ENCODE measurements at places on chromosomes 2 and 18.

DNA sequence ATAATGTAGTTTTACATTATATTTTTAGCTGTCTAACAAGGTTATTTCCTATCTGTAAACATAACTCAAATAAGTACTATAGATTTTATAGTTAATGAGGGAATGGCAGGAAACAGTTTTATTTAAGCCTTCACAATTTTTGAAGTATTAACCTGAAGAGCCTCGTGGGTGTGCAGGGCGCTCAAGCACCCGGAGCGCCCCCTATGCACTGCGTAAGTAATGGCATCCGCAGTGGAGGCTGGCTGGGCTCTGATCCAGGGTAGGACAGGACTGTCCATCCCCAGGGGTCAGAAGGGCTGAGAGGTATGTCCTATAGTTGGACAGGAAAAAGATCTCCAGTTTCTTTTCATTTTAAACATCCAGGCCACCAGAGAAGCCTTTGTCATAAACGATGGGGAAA is 8.2 kb upstream of the GBX2 start:
- DNase-seq, result no peak

GRCh38 chr2:187034434-187034833 is 185.5 kb upstream of the ZSWIM2 start:
- no peak for DNase-seq

DNA sequence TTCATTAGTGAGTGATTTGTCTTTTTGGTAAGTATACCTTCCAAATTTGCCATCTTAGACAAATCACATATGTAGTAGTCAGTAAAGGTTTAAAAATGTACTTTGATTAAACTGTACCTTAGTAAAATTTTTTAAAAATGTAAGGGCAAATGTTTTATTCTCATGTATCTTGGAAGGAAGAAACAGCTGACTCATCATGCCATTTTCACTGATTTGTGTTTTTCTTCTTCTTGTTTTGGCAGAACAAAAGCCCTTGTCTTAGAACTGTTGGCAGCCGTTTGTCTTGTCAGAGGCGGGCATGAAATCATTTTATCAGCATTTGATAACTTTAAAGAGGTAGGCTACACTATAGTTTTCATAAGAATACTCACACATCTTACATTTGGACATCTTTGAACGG is 136.5 kb downstream of the PRPF40A start:
- no peak for DNase-seq

DNA sequence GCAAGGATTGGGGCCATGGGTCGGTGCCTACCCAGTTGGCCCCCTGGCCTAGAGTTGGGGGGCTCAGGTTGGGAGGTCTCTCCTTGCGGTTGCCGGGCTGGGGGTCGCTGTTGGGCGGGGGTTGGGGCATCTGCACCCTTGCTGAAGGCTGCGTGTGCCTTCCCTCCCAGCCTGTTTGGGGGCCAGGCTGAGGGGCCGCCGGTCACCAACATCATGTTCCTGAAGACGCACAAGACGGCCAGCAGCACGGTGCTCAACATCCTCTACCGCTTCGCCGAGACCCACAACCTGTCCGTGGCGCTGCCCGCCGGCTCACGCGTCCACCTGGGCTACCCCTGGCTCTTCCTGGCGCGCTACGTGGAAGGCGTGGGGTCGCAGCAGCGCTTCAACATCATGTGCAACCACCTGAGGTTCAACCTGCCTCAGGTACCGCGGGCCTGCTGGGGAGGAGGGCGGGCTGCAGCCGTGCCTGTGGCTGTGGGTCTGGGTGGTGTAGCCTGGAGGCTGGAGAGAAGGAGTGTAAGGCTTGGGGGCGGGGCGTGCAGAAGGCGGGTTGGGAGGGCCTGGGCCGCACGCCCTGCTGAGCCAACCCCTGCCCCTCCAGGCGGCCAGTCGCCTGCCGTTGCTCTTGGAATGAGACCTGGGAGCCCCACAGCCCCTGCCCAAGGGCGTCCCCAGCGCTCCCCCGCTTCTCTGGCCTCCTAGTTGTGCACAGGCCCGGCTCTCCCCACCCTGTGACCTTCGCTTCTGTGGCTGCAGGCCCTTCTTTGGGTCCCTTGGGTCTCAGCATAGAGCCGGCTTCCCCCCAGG is 7.2 kb upstream of the NEU4 start:
- no peak for DNase-seq

DNA sequence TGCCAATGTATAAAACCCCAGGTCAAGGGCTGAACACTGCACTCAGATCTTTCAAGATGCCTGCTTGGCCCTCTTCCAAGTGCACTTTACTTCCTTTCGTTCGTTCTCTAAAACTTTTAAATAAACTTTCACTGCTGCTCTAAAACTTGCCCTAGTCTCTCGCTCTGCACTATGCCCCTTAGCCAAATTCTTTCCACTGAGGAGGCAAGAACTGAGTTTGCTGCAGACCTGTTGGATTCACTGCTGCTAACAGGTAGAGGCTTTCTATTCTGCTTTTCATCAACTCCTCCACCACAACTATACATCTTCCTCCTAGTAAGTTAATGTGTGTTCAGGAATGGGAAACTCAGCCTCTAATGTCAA is 467.9 kb downstream of the MBD2 start:
- no peak for DNase-seq

- DNase-seq, result no peak
Measured at GRCh38 chr2:102278720-102279390, 32.5 kb upstream of the IL1RL1 start.

- DNase-seq, result no peak
Measured at GRCh38 chr2:233408366-233409285, 54.3 kb downstream of the DGKD start.

DNA sequence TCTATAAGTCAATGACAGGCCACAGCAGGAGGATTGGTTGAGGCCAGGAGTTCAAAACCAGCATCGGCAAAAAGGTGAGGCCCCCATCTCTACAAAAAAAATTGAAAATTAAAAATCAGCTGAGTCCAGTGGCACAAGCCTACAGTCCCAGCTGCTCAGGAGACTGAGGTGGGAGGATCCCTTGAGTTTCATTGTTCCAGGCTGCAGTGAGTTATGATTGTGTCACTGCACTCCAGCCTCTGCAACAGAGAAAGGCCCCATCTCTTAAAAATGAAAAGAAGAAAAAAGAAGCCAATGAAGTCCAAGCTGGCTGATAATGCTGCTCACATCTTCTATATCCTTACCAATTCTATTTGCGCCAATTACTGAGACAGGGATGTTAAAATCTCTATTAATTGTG is 39.1 kb downstream of the MRPS5 start:
- no peak for DNase-seq

GRCh38 chr2:30807249-30807648 is at the start of gene CAPN13:
CAPN13 (minus strand) TSS chr2:30807446; CDS start chr2:30787325, 20,121 bp downstream.
- DNase-seq, result no peak

GRCh38 chr2:27814758-27815157 is 43.2 kb downstream of the MRPL33 start:
- no peak for DNase-seq

GRCh38 chr18:60292186-60292585 is 80.4 kb downstream of the MC4R start:
- DNase-seq, result no peak

- no peak for DNase-seq
Measured at GRCh38 chr2:157732596-157732995, 103.9 kb upstream of the ACVR1C start.

DNA sequence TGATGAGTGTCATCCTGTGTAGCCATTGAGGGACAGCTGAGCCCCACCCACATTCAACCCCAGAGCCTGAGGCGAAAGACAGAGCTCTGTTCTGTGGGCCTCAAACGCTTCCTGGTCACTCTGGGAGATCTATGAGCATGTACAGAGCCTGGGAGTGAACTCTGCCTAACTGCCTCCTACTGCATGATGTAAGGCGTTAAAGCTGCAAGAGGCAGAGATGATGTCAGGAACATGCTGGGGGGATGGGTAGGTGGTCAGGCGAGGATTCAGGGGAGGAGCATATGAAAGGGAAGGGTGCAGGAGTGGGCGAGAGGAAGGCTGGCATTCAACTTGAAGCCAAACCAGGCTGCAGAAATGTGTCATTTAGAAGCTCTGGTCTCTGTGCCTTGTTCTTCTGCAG is 181.0 kb downstream of the TFCP2L1 start:
- DNase-seq, result no peak

- DNase-seq, result no peak
Measured at GRCh38 chr2:54206596-54206995, 49.4 kb downstream of the TSPYL6 start.

DNA sequence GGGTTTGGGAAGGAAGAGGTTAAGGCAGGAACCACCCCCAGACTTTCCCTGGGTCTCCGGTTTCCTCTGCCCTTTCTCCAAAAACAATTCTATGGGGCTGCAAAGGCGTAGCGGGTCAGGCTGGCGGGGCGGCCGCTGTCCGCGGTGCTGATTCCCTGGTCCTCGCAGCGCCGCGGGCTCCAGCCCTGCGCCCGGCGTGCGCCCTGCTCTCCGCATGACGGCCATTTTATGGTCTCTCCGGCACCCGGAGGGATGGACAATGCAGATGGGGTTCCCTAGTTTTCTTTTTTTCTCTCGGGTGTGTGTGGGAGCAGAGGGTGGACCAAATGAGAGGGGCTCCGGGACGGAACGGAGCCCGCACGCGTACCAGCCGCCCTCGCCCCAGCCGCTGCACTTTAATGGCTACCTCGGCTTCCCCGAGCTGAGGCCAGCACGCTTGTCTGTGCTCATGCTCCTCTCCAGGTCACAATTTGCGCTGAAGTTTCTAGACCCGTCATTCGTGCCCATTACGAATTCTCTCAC is 1.6 kb downstream of the ST8SIA3 start:
- DNase-seq, result no peak

- no peak for DNase-seq
Measured at GRCh38 chr18:48992791-48993555, 42.2 kb upstream of the SMAD7 start.

DNA sequence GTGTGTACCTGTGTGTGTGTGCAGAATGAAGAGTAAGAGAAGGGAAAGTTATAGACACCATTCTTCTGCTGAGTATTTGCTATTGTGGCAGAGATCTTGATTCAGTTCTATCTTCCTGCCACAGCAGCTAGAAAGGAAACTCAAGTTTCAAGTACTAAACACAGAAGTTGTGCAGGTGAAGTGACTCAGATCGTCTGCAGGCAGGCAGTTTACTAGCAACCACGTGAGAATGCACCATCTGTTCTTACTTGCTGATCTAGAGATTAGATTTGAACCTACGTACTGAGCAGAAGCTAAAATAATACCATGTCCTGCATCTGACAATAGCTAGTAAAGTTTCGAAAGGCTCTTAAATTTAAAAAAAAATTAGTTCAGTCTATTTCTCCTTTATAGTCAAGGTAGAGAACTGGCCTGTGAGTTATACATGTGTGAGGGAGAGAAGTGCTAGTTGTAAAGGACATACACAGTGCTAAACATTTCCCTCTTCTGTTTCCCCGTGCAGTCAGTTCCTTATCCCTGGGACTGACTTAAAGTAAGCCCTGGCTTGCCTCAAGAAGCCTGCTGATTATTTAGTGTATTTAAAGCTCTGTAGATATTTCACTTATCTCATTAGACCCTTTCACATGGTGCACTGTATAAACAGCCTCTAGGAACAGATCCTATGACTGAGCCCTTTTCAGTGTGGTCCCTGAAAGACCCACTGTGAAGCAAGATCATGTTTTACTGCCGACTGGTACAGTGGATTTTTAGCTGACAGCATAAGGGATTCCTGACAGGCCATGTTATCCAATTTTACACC is 45.0 kb downstream of the SLC38A11 start:
- DNase-seq, result no peak

DNA sequence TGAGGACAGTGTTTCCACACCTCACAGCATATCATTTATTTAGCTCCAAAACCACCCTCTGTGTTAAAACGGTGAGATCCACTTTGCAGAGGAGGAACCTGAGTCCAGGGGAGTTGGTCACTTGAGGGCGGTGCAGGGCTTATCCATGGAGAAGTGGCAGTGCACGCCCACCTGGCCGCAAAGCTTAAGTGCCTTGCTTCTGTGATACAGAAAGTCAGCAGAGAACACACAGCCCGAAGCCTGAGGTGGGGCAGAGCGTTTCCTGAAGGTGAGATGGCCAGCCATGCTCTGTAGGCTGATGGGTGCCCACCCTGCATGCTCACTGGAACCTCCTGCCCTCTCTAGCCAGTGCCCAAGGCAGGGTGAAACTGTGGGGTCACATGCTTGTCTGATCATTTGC is 87.3 kb downstream of the SH3RF3 start:
- no peak for DNase-seq

GRCh38 chr2:183868153-183868552 is 730.2 kb upstream of the ZNF804A start:
- DNase-seq, result no peak

GRCh38 chr2:160245614-160246155 is 45.6 kb upstream of the ITGB6 start:
- DNase-seq, result no peak

GRCh38 chr2:120298173-120298835 is 45.7 kb downstream of the RALB start:
- DNase-seq, result no peak

DNA sequence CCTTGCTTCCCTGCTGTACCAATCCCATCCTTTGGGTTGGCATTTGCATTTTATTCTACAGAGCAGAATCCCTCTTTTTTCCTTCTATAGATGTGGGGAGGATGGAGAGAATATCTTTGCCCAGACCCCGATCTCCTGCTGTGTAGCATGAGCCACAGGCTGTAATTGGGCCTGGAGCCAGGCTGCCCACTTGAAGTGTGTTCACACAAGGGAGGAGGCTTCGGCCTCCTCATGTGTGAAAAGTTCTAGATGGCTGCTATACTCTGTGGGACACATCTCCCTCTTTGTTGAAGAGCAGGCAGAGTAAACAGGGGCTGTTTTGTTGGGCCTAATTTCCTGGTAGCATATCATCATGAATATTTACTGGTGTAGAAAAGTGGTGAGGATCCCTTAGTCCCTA is 126.3 kb downstream of the XRCC5 start:
- DNase-seq, result no peak

- DNase-seq, result no peak
Measured at GRCh38 chr18:39199231-39199855, 1633.7 kb upstream of the CELF4 start.

GRCh38 chr18:33700513-33700976 is 122.5 kb downstream of the ASXL3 start:
- DNase-seq, result no peak

GRCh38 chr2:144390424-144391020 is 129.4 kb downstream of the ZEB2 start:
- DNase-seq, result no peak

- DNase-seq, result no peak
Measured at GRCh38 chr2:201618744-201619662, 24.3 kb downstream of the TMEM237 start.

DNA sequence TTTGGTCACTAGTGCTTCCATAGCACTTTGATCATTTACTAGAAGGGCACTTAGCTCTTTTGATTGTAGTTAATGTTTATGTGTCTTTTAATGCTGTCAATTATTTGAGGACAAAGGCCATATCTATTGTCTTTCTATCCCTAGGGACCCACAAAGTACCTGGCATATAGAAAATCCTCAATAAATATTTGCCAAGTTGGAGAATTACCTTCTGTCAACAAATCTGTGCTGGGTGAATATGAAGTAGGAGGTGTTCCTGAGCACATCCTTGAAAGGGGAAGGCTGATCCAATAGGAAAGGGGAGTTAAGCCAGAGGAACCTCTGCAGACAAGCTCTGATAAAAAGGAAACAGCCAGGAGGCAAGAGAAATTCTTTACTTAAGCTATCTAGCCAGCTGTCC is 8.2 kb downstream of the DPP4 start:
- no peak for DNase-seq
